Activated T-cell treated with anti-CD3 and anti-CD28 coated beads for 24 hours (primary cell): ENCODE measurements at places on chromosomes 4 and X.

GRCh38 chrX:106959901-106960300 lies 39.7 kb downstream of the CLDN2 start:
- DNase-seq, result no peak

GRCh38 chr4:74190919-74191397 lies 33.0 kb downstream of the MTHFD2L start:
- no peak for DNase-seq

DNA sequence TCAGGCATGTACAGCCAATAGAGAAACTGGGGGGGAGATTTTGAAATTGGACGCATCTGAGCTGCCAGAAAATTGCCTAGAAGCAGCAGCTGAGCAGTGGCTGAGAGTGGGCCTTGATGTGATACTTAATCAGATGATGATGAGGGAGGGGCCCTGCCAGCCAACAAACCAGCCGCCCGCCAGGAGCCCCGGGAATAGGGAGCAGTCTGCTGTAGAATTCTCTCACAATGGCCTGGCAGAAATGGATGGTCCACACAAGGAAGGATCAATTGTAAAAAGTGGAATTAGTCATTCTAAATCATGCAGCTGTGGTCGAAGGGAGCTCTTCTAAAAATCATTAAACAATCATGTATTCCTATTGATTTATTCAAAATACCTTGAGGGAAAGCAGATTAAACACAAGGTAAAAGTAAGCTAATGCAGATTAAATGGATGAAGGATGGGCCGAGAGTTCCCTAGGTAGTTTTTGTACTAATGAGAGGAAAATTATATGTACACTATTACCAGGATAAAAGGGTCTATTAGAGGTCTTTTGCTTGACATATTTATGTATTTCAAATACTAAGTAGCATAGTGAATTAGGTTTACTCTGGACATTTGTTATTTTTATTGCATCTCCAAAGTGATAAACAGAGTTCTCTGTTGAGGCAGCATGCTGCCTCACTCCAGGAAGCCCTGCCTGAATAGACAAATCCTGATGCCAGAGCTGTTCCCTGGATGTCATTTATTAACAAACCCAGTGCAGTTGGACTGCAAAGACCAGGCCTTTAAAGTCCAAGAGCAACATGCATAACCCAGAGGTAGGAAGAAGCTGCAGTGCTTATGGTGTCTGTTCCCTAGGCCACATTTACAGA lies 91.3 kb downstream of the NKX6-1 start:
- no peak for DNase-seq

GRCh38 chr4:78038704-78039103 lies 18.4 kb upstream of the FRAS1 start:
- DNase-seq, result no peak

GRCh38 chr4:156553659-156554058 lies 417.9 kb downstream of the PDGFC start:
- DNase-seq, result no peak

GRCh38 chrX:136933611-136934145 lies 53.2 kb upstream of the RBMX start:
- no peak for DNase-seq

- no peak for DNase-seq
These were observed 189.9 kb upstream of the RBPJ start for GRCh38 chr4:26130841-26131432.

DNA sequence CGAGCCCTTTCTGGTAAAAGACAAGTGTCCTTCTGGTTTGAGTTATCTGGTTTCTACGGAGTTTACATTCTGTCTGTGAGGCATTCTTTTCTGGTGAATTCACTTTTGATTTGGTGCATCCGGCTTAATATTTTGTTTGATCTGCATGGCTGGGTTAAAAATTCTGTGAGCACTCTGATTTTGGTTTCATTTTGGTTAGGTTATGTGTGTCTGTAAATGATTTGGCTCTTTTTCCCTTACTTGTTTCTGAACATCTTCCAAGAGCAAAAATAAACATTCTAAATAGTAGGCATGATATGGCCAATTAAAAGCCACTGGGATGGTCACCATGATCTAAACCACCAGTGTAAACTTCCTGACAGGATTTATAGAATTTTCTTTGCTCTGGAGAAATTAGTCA lies 85.7 kb upstream of the PTPN13 start:
- DNase-seq, result no peak

GRCh38 chr4:101280866-101281600 lies 66.3 kb downstream of the PPP3CA start:
- DNase-seq, result no peak

- DNase-seq, result no peak
These were observed 104.1 kb upstream of the MCF2 start for GRCh38 chrX:139811942-139812629.

DNA sequence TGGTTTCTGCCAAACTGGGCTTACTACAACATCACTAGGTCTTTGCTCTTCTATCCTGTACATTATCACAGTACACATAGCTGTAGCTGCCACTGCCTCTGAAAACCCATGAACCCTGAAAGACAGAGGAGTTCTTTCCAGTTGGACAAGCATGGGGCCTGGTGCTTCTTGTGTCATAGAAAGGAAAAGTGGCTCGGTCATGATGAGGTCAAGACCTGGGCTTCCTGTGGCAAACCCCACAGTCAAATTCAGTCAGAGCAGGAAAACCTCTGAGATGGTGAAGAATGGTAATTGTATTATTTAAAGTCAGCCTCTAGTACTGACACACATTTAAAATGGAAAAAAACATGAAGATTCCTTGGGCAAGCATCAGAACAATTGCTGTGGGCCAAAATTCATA lies 133.3 kb upstream of the PRPS2 start:
- DNase-seq, result no peak

DNA sequence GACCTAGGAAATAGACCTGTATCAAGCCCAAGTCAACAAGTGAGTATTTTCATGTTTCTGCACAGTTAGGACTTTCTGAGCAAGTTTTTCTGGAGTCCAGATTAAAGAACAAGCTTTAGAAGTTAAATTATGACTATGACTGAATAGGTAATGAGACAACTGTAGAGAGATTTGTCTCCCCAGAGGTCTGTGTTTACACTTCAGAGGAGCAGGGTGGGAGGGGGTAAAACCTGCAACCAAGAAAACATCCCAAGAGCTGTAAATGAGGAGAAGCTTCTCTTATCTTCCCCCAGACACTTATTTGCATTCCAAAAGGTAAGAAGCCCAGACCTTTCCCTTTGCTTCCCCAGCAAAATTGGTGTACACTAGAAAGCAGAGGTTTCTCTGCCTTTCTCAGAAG lies 22.1 kb upstream of the CEP135 start:
- no peak for DNase-seq

GRCh38 chrX:73977542-73978169 lies 326.3 kb upstream of the ZCCHC13 start:
- DNase-seq, result no peak

- no peak for DNase-seq
These were observed 167.9 kb upstream of the ZFP42 start for GRCh38 chr4:187827631-187828030.

DNA sequence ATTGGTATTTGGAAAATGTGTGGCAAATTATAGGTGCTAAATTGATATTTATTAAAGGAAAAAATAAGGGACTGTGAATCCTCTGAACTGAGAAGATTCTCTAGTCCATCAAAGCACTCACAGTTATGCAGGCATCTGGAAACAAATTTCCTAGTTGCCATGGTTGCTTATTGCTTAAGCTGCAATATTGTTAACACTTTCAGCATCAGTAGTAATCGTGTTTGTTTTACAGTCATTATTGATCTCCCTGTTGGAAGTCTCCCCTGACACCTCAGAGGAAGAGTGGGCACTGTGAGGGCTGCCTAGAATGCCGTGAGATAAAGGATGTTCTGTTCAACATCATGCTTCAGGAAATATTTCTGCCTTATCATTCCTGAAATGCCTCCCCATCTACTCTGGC lies 2004.3 kb upstream of the ADGRL3 start:
- DNase-seq, result no peak

GRCh38 chrX:103275947-103276567 lies 493 bp downstream of the TCEAL5 start:
- no peak for DNase-seq

- DNase-seq, result no peak
These were observed 61.0 kb downstream of the ANXA3 start for GRCh38 chr4:78612398-78613178.

GRCh38 chrX:147978931-147979330 lies 2.2 kb upstream of the FMR1NB start:
- no peak for DNase-seq

DNA sequence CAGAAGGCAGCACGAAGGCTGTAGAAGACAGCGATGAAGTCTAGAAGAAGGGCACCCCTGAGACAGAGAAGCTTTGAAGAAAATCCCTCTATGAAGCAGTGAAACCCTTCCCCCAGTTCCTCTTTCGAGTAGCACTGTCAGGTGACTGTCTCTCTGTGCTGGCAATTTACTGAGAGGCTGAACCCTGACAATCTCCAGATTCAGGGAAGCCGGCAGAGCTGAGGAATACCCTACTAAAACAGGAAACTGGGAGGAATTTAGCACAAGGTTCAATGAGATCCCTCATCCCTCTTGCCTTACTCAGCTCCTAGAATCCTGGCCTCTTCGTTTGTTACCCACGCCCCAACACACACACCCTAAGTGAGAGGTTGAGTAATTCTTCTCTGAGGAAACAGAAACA lies 239.7 kb upstream of the NOCT start:
- DNase-seq, result no peak

- DNase-seq, result no peak
These were observed 121.2 kb upstream of the TLL1 start for GRCh38 chr4:165751882-165752281.
